Tibial nerve (tissue), 4 donors: ENCODE measurements at places on chromosomes 1 and 21.

DNA sequence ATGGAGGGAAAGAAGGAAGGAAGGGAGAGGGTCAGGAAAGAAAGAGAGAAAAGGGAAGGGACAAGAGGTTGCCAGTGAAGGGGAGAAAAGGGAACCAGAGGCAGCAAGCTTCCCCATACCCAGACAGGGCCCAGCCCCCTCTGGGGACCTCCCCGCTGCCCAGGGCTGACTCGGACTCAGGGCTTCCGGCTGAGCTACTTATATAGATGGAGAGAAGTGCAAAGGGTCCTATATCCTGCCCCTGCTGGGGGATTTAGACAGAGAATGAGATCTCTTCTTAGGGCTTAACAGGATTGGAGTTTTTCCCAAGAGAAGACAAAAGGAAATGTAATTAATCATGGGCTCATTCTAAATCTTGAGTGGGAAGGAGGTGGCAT is at the start of gene ETV3L:
ETV3L (minus strand) TSS at position 176 of the 377 bp plus-strand sequence. CDS start 285 bp downstream, outside the sequence.
- no peak within 1 kb of the TSS for H3K4me3 ChIP-seq
- DNase-seq = no peak
- H3K27ac ChIP-seq = no peak within 1 kb of the TSS
- H3K36me3 ChIP-seq = no peaks in the 10 kb centered on the region
- no peaks in the 10 kb centered on the region for H3K27me3 ChIP-seq
- no peaks in the 10 kb centered on the region for H3K4me1 ChIP-seq

GRCh38 chr1:167093846-167094516 is at the start of gene STYXL2:
TSS of gene STYXL2 (plus strand) at chr1:167094075. CDS start at chr1:167094850, 775 bp downstream.
- H3K27me3 ChIP-seq = no peaks in the 10 kb centered on the region
- H3K27ac ChIP-seq = no peak within 1 kb of the TSS
- H3K4me3 ChIP-seq = no peak within 1 kb of the TSS
- H3K36me3 ChIP-seq = no peaks in the 10 kb centered on the region
- H3K4me1 ChIP-seq = no peaks in the 10 kb centered on the region

DNA sequence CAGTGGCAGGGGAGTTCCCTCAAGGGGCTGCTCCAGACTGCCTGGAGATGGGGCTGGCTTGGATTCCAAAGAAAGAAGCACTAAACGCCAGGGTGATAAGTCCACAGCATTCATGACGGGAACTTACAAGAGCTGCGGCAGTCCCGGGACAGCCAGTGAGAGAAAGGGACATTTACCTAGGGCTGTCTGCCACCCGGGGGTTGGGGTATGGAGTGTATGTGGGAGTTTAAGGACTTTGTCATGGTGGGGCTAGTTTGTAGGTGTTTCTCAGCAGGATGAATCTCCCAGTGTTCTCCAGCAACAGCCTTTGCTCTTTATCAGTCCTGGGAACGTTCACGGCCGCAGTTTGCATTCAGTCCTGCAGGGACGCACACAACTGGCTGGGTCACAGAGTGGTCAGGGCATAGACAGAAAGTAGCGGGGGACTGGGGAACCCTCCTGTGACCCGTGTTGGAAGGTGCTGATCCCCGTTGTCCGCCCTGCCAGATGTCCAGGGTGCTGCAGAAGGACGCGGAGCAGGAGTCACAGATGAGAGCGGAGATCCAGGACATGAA is 41.4 kb upstream of the HMGN1 start:
- H3K4me3 ChIP-seq = no peak overlapping the region
- H3K36me3 ChIP-seq = peaks cover 13% of the 10 kb centered on the region

GRCh38 chr1:47991187-47991586 is 6.0 kb downstream of the TRABD2B start:
- no peak for DNase-seq
- no peaks in the 10 kb centered on the region for H3K4me1 ChIP-seq
- no peak overlapping the region for H3K27ac ChIP-seq
- H3K36me3 ChIP-seq = peaks cover 8% of the 10 kb centered on the region
- no peak overlapping the region for H3K4me3 ChIP-seq
- H3K27me3 ChIP-seq = no peaks in the 10 kb centered on the region
